Fibroblast of lung (primary cell): ENCODE measurements at places on chromosomes 12 and 14. TPM values are rescaled to one million over a fixed set of nuclear protein-coding genes. Genes with fewer than 3 reads are reported as not detected.

GPR84 gene
- total RNA-seq = not detected in 2 replicates

ITGB7 gene
- 0.26 and 0.50 TPM in 2 replicates for total RNA-seq

KRT4 gene
- total RNA-seq = under 0.01 TPM in 2 replicates

TMEM121 gene
- 5.1 and 8.0 TPM in 2 replicates for total RNA-seq

PLA2G1B gene
- total RNA-seq = 0.51 TPM in 1 of 2 replicates, not detected in the other

CACNA1C gene
- total RNA-seq = 7.4 and 11.4 TPM in 2 replicates

LGR5 gene
- not detected in 2 replicates for total RNA-seq

WNT1 gene
- not detected in 2 replicates for total RNA-seq
